ENCODE measurements at places on chromosomes 4 and X. TPM values are rescaled to one million over a fixed set of nuclear protein-coding genes. Genes with fewer than 3 reads are reported as not detected.

The TLR2 gene
- total RNA-seq, result 0.13 TPM

The PLS3 gene
- total RNA-seq, result 22.1 TPM

The GLOD5 gene
- not detected for total RNA-seq

The SNCA gene
- 11.4 TPM for total RNA-seq

The OGT gene
- total RNA-seq, result 176 TPM

The PRICKLE3 gene
- 10.4 TPM for total RNA-seq

The NAP1L2 gene
- total RNA-seq, result 0.94 TPM
